HCEC 1CT (cell line): ENCODE measurements at places on chromosomes 2 and 18.

DNA sequence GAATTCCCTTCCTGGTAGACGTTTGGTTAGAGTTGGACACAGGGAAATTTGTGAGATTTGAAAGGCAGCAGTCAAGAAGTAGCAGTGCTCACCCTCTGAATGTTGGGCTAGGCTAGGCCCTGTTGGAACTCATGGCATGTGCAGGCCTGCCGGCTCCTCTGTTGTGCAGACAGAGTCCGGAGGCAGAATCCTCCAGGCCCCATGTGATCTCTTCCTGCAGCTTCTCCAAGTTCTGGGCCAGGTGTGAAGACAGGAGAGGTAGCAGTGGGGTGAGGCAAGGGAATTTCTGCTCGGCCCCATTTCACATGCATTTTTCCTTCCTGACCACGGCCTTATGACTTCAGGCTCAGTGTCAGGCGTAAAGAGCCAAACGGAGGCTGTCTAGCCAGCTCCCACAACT is 36.9 kb upstream of the RAB31 start:
- no peak for DNase-seq

DNA sequence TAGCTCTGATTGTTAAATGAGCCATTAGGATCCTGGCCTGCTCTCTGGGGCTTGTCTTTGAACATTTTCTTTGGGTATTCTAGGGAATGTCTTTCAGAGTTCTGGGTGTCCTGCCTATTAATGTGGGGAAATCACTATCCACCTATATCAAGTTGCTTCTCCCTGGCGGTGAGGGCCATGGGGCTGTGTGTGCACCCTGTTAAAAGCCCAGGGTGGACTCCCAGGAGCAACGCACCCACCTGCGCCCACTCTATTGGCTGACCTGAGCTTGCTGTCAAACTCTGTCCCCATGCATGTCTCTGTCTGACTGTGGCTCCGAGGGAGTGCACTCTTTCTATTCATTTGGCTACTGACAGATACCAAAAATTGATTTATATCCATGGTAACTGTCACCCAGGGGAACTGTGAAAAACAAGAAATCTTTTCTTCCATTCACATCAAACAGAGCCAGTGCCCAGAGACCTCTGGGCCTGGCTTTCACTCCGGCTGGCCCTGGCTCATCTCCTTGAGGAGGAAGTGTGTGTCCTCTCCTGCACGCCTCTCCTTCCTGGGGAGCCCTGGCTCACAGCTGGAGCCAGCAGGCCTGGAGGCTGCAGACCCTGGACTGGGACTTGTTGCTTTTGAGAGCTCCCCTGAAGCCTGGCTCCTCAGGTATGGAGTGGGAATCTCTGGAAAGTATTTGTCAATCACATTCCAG is 10.5 kb upstream of the TOGARAM2 start:
- no peak for DNase-seq

DNA sequence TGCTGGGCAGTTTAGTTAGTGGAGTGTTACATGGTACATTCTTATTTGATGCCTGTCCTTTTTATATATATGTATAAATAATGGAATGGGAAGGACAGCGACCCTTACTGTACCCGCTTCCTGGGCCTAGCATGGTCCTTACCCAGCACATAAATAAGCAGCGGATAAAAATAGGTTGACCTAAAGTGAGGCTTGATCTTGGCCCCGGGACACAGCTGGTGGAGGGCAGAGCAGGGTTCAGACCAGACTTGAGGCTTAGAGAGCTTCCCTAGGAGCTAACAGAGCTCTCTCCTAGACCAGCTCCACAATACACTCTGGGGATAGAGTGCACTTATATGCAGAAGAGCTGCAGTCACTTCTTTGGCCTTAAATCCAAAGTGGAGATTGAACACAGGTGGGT is 46.9 kb upstream of the RPL31 start:
- DNase-seq, result no peak

DNA sequence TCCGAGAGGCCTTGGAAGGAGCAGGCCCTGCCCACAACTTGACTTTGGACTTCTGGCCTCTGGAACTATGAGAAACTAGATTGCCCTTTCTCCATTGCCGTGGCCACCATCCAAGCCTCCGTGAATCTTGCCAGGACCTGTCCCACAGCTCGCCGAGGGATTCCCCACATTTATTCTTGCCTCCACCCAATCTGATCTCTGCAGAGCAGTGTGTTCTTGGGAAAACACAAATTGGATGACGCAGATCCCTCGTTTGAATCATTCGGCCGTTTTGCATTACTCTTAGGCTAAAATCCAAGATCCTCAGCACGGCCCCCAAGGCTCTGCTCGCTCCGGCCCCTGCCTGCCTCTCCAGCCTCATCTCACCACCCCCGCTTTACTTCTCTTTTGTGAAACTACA is 364.2 kb downstream of the ZNF516 start:
- no peak for DNase-seq

DNA sequence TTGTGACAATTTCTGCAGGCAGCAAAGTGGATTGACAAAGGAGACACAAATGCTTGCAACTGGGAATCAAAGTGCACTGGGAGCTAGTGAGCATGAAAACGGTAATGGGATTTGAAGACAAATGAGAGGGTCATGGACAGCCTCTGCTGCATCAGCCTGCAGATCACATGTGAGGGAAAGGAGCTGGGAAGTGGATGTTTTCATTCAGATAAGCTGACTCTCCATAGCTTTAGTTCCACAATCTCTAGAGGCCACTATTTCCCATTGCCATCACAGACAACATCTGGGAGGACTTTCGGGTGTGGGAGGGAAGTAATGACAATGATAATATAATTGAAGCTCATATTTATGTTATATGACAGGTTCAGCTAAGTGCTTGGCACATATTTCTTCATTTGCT is 28.4 kb downstream of the ADCYAP1 start:
- DNase-seq, result no peak

DNA sequence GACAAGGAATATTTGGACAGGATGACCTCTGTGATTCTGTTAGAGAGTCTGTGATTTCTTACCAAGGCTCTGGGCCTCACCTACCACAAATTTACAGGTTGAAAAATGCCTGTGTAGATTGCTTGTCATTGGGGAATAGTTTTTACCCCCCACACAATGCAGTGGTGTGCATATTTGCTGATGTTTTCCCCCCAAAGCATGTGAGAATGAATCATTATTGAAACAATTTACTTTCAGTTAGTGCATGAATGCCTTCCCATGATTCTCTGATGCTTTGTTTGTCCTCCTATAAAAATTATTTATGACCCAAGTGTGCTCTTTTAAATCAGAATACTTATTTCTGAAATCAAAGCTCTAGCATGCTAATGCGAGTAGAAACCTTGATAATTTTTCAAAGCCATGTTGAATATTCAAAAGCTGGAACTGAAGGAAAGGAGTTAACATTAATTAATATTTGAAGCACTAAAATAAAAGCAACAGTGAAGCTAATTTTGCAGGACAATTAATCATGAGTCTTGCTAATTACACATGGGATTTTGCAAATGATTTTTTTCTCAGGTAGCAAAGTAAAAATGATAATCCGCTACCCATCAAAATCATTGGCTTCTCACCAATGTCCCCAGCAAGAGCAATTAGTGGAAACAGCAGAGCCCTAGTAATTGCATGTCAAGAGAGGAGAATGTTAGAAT is 361.2 kb upstream of the HNRNPA3 start:
- no peak for DNase-seq

DNA sequence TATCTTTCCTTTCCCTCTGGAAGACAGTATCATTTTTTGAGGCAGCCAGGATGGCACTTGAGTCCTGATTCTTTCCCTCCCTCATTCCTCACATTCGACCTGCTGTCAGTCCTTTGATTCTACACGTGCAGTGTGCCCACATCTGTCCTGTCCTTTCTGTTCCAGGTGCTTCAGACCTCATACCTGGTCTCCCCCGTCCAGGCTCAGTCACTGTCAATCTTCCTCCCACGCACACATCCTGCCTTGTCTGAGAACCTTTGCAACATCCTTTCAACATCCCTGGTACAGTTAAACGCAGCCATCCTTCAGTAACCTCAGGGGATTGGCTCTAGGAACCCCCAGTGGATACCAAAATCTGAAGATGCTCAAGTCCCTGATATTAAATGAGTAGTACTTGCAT is 10.1 kb downstream of the BCL2 start:
- no peak for DNase-seq

DNA sequence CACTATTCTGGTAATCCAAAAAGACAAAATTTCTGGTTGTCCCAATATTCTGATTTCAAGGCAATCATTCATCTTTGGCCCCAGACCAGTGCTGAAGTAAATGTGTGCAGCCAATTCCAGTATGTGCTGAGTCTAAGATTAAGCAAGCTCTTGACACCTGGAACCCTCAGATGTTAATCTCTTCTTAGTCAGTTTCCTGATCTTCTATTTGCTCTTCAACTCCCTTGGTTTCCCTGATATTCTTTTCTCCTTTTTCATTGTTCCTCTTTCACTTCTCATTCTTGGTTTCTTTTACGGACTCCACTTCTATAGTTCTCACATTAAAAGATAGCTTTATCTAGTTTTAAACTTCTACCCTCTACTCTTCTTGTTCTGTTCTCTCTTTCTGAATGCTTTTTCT is 445.7 kb upstream of the FANCL start:
- no peak for DNase-seq

DNA sequence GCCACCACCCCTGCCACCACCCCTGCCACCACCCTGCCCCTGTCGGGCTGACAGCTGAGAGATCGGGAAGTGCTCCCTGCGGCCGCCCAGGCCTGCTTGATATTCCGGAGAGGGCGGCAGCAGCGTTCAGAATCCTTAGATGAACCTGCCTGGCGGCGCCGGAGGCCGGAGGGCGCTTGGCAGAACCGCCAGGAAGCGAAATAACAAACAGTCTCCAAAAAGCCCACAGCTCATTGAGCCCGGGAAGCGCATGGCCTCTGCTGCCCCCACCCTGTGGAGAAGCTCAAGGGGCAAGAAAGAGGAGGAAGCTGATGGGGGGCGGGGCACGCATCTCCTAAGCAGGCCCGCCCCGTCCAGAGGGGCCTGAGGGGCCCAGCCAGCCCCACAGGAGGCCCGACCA is 92.2 kb upstream of the MBOAT2 start:
- DNase-seq, result no peak

- peak; percentile 61 for DNase-seq
Observed at GRCh38 chr2:42663106-42663780, 94.8 kb downstream of the MTA3 start.

DNA sequence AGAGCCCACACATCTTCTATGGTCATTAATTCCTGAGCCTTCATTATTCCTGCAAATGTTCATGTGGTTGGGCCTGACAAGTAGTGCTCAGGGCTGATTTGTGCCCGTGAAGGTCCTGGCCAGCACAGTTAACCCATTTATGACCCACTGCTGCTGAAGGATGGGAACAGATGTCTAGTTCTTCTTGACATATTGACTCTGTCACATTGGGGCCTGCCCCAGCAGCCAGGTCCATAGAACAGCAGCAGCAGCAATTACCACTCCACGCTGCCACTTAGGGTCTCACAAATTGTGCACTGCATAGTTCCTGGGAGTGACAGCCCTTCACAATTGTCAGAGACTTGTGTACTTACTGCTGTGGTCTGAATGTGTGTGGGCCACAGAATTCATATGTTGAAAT is 442.3 kb upstream of the RGPD4 start:
- no peak for DNase-seq

DNA sequence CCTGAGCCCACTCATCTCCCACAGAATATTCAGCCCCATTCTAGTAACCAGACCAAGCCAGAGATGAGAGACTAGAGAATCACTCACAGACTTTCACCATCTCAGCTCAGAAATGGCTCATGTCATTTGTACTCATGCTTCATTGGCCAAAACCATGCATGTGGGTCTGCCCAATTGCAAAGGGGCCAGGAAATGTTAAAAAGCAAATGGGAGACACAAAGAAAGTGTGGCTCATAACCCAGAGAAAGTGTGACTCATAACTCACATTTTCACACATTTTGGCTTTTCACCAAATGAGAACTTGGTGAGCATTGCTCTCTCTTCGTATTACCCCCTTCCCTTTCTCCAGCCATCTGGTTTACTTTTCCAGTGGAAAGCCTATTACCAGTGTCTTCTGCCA is 66.2 kb downstream of the MDH1 start:
- peak; percentile 66 for DNase-seq

GRCh38 chr2:222127660-222128059 is 171.1 kb downstream of the PAX3 start:
- DNase-seq, result no peak

- DNase-seq, result peak; percentile 59
Observed at GRCh38 chr2:161077367-161078210, 82.6 kb upstream of the TANK start.
